ENCODE measurements at places on chromosomes 13 and 19.

GRCh38 chr19:55314396-55314795, 10.7 kb downstream of the TMEM150B start:
- no peak for DNase-seq

- DNase-seq, result no peak
Measured at GRCh38 chr19:16593181-16593580, 21.0 kb upstream of the SLC35E1 start.

DNA sequence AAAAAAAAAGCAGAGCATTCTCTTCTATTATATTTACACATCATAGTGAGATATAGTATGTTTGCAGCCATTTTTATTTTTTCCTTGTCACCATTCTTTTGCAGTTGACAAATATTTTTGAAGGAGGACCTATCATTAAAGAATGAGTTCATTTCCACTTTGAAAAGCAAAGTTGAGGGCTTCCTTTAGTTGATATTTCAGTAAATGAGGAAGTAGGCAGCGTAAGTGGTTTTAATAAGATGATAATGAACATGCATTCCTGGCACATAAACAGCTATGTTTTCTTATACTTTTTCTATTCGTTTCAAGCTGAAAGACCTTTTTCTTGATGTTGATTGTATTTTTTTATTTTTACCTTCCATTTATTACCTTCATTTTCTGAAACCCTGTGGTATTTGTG, 66.2 kb downstream of the ZMYM2 start:
- DNase-seq, result no peak

GRCh38 chr13:112058519-112058873, 8.5 kb upstream of the SOX1 start:
- DNase-seq, result no peak

GRCh38 chr13:45349438-45349837, 8.5 kb upstream of the TPT1 start:
- DNase-seq, result no peak

DNA sequence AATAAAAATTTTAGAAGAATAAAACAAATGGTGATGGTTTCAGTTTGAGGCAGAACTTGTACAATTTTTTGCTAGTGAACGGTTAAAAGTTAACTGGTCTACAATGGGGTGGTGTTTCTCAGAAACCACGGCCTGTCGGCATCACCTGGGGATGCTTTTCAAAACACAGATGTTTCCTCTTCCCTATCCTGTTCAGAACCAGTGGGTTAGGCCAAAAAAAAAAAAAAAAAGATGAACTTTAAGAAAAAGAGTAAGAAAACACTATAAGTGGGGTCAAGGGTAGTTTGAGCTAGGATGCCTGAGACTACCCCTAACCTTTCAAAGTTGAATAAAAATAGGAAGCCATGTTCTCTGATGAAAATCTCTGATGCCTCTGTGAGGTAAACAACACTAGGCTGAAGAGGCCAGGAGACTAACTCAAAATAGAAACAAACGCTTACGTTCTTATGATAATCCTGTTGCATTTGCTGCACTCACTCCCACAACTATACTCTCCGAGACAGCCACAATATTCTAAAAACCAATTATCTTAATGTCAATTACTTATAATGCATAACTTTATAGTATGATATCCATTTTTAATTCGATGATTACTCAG, 3.3 kb downstream of the MTIF3 start:
- no peak for DNase-seq

DNA sequence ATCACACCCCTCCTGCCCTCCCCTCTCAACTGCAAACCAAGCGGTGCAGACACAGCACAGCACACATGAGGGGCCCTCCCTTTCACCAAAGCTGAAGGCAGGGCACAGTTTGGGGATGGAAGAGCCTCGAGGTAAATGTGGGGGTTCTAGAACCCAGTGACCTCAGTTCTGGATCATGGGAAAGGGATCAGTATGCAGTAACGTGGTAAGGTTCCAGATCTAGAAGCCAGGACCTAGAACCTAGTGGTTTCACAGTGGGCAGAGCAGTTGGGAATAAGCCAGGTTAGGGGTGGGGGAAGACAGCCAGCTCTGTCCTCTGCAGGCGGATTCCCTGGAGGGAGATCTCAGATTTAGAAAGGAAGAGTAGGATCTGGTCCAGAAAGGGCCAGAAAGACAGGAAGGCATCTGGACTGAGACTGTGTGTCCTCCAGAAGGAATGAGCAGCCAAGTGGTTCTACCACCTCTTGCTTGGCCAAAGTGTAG, 3.1 kb downstream of the FTL start:
- DNase-seq, result no peak

DNA sequence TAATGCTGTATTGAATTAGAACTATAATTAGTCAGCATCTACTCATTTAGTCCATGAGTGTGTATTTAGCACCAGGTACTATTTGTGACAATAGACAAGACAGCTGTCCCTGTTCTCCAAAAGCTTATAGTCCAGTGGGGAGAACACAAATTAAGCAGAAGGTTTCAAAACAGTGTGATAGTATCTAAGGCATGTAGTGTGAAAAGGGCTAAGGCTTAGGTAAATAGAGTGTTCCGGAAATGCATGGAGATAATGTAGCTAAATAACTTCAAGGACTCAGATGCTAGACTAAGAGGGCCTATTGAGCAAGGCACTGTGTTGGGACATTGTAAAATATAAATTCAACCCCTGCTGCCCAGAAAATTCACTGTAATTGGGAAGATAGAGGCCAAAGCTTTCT, 144.1 kb upstream of the MIR17HG start:
- no peak for DNase-seq

DNA sequence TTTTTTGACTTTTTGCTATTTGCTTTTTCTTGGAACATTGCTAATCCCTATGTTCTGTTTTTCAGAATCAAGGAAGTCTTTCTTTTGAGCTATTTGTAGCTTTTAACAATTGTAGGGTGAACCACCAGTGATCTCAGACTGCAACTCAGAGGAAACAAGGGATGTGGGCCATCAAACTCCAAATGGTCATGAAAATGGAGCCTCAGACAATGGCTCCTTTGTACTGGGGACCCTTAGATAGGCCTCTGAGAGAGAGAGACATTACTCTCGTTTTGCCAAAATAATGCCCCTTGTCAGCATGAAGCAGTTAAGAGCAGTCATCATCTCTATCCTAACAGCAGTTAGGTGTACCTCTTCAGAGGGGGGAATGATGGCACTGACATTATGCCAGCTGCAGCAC, 56.4 kb upstream of the GJB6 start:
- DNase-seq, result no peak

- DNase-seq, result no peak
Measured at GRCh38 chr13:77470986-77471385, 64.5 kb upstream of the SCEL start.

- no peak for DNase-seq
Measured at GRCh38 chr19:45630463-45630862, 8.7 kb downstream of the EML2 start.

All from C1 segment of cervical spinal cord (tissue), 14 donors.